ENCODE measurements at places on chromosomes 5 and 9.

- no peak for DNase-seq
These were observed 8.9 kb downstream of the ARAP3 start for GRCh38 chr5:141672841-141673813.

DNA sequence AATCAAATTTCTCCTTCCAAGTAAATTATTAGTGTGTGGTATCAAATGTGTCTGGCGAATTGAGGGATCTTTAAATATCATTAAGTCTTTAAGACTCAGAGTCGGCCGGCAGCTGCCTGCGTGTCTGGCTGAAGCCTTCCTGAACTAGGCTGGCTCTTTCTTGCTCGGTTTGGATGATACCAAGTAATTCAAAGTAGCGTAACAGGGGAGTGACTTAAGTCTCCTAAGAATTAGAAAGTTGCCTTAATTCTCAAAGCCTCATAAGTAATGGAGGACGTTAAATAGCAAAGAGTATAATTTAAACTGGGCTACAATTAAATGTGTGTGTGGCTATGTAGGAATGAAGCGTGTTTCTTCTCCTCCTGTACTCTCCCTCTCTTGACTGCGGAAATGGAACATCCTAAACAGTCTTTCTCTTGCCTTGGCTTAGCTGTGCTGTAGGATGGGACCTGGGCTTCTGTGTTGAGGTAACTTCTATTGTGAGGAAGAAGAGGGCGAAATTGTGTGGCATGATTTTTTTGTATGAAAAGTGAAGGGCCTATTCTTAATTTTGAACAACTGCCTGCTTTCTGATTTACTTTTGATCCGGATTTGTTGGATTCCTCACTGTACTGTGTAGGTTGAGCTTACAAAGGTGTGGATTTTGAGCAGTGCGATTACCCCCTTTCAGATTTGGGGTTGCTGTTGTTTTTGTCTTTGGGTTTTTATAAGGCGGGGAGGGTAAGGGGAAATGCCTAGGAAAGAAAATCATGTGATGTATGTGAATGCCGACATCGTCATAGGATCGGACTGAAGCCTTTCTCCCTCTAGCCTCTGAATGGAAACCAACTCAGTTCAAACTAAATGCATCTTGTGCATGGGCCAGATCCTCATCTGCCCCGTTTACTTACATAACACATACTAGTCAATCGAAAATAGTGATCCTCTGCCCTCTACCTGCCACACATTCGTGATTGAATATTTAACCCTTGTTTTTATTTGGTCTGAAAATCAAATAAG, 29.9 kb downstream of the CPEB4 start:
- DNase-seq: peak; percentile 82

GRCh38 chr9:34086864-34087263, 38.2 kb upstream of the UBAP2 start:
- DNase-seq: no peak

DNA sequence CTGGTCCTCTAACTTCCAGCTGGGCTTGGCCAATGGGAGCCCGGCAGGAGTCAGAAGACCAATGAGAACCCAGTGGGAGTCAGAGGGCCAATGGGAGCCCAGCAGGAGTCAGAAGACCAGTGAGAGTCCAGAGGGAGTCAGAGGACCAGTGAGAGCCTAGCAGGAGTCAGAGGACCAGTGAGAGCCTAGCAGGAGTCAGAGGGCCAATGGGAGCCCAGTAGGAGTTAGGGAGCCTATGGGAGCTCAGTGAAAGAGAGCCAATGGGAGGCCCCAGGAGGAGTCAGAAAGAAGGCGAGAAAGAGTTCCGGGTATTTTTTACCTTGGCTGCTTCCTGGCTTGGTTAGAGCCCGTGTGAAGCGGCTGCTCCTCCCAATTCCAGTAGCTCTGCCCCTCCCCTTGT, 191.0 kb downstream of the GABBR2 start:
- no peak for DNase-seq

DNA sequence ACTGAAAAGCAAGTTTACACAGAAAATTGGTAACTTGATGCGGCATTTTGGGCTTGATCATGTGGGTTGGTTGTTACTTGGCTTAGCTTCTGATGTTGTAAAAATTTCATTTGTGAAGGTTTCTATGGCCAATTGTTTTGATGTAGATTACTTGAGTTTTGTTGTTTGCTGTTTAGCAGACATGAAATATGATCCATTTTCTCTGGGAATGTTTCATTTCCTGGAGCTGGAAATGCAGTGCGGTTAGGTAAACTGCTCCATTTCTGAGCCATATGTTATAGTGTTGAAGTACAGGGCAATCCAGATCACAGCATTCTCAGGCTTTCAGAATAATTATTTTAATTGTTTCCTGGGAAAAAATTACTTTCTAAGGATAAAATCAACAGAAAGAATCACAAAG, 396.9 kb downstream of the ENC1 start:
- no peak for DNase-seq

GRCh38 chr5:142353071-142353472, 28.3 kb upstream of the SPRY4 start:
- no peak for DNase-seq
